NCI-H1092 (cell line): ENCODE measurements at places on chromosomes 1 and 21.

DNA sequence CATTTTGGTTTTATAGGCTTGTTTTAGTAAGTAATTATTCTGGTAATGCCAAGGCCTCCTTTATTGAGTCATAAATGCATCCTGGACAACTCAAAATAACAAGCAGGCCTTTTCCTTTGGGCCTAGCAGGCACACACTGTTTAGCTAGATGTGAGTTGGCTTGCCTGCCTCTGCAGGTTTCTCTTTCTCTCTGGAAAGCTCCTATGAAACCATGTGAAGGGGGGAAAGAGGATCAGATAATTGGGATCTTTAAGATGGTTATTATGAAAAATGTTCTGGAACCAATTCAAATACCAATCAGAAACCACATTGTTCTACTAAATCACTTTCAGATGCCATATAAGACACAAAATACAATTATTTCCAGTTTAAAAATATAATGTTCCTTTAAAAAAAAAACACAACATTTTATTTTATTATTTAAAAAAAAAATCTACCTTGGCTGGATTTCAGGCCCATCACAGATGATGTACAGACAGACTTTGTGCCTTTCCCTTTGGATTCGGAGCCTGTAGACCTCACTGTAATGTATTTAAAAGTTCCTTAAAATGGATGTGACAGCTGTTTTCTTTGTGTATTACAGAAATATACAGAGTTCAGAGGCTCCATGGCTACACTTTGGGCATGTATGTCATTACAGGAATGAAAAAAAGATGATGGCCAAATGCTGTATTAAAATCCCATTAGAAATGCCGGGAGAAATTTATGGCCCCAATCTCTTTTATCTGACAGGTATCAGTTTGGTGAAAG lies 80.2 kb downstream of the NTMT2 start:
- DNase-seq, result no peak

- no peak for DNase-seq
Measured at GRCh38 chr1:54937469-54937868, 43.0 kb upstream of the TMEM61 start.

DNA sequence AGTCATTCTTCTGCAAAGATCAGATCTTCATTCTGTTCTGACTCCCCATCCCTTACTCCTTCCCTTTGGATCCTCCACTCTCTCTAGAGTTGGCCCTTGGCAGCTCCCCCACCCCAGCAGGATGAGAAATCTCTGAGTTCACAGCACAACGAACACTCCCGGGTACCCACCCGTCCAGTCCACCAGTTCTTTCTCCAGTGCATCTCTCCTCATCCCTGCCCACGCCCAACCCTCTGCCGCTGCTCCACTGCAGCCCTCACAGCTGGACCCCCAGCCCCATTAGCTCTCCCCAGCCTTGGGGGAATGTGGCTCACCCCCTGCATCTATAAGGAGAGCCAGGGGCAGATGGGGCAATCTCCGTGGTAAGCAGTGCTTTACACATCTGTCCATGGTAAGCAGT lies 125.7 kb downstream of the MATN1 start:
- DNase-seq, result no peak

DNA sequence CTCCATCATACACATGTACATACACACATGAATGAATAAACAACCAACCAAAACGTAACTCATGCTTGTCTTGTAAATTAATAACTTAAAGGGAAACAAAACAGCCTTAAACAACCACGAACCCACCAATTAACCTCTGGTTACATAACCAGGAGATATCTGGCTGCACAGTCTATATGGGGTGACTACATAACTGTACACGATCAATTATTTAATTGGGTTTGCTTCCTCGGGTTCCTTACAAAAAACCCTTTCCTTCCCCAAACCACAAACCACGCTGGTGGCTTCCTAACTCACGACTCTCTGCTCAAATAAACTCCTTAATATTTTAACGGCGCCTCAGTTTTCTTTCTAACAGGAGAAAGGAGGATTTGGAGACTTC lies 744 bp downstream of the ZNF670 start:
- DNase-seq, result no peak
